ENCODE measurements at places on chromosomes 3 and 15.

DNA sequence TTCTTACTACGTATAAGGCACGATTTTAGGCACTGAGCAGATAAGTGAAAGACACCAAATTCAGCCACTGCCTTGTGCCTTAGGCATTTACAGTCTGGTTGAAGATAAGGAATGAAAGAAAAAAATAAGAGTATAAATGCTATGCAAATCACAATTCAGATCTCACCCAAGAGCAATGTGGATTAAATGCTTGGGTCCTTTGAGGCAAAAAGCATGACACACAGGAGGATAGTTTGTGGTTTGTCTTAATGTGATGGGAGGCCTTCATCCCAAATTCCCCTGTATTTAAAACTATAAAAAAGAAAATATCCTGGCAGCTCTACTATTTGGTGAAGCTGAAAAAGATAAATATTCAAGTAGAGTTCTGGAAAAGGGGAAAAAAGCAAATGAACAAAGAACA is 79.8 kb downstream of the TGFBR2 start:
- DNase-seq = no peak

DNA sequence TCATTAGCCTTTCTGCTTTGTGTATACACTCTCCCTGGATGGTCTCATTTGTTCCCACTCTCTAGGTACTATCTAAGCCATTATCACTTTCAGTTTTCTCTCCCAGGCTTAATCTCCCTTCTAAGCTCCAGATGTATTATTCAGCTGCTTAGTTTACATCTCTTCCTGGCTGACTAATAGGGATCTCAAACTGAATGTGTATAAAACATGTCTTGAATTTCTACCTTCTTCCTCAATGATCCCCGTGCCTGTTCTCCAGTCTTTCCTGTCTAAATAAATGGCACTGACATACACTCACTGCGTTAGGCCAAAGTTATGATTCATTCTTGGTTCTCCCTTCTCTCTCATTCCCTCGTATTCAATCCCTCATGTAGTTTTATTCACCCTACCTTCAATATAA is 127.3 kb downstream of the NR2F2 start:
- DNase-seq = no peak

- no peak for DNase-seq
Observed at GRCh38 chr15:97386940-97387339, 573.6 kb upstream of the ARRDC4 start.

- DNase-seq = peak; percentile 74
Observed at GRCh38 chr3:16319307-16319706, 54.3 kb downstream of the OXNAD1 start.

DNA sequence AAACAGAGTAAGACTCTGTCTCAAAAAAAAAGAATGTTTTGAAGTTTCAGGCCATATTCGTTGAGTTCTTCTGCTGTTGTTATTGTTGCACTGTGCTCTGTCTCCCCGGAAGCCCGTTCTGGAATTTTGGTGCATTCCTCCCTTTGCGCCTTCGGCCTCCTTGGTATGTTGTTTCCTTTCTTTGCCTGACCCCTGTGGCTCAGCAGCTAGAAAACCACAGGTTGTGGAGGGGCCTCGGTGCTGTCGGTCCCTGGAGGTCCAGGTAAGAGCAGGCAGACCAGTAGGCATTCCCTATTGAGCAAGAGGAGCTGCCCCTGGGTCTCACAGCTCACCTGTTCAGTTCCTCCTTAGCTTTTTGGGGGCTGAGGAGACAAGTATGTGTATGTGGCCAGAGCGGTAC is 51.0 kb upstream of the DLG1 start:
- DNase-seq = no peak

DNA sequence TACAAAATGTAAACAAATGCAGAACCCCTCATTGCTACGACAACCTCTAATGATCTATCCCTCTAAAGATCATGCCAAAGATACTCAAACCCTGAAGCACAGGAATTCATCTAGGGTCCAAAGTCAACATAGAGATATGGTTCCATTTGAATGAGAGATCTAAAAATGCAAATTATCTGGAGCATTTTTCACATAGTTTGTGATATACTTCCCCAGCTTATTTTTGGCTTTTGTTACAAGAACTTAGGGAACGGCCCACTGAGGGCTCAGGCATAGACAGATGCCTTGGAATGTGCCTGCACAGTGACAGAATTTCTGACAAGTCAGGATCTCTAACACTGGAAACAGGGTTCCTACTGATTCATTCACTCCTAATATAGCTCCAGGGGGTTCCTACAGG is 258.9 kb upstream of the THBS1 start:
- no peak for DNase-seq

DNA sequence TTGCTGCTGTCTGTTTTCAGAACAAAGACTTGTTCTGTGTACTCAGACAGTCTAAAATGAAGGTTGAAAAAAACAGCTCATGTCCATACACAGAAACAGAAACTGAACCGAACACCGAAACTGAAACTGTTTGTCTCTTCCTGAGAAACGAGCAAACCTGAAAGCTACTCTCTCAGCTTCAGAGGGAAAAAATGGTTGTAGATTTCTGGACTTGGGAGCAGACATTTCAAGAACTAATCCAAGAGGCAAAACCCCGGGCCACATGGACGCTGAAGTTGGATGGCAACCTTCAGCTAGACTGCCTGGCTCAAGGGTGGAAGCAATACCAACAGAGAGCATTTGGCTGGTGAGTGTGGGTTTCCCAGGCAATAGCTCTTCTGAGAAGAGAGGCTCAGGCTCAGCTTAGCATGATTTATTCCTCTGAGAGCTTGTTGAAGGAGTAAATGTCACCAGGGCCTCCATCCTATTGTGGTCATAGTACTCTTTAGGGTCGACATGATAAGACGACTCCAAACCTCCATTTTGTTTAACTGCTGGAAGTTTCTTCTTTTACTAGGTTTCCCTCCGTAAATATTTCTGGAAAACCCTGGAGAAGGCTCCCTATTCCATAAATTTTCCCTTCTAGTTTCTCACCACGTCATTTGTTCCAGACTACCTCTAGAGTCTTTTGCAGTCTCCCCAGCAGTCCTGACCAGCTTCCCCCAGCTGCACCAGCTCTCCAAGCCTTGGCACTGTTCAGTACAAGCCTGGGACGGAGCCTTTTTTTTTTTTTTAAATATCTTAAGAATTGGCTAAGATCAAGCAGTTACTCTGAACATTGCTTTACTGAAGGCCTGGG is at the start of gene RTP4:
Gene RTP4 (plus strand): TSS at position 135 of the 838 bp plus-strand sequence. CDS start 57 bp downstream, at position 192.
- DNase-seq = no peak
